COR-L47 (cell line): ENCODE measurements at places on chromosomes 6 and 20.

GRCh38 chr6:30156262-30156599 lies 4.8 kb downstream of the TRIM10 start:
- no peak for DNase-seq

DNA sequence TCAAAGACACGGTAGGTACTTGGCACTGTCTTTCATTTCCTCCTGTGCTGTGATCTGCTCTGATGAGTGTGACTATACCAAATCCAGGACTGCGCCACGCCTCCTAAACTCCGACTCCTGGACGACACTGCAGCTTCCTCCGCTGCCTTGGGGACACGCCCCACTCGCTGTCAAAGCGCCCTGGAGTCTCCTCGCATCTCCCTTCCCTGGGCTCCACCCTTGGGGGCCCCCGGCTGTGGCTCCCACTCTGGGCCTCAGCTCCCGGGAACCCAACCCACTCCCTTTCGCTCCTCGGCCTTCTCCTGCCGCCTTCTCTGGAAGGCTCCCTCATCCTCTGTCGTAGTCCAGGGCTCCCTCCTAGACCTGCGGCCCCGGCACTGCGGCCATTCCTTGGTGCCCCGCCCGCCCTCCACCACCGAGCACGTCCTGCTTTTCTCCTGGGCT lies 61.2 kb downstream of the RSPH3 start:
- DNase-seq = no peak

- DNase-seq = no peak
Observed at GRCh38 chr20:1697592-1697991, 40.0 kb upstream of the SIRPG start.

DNA sequence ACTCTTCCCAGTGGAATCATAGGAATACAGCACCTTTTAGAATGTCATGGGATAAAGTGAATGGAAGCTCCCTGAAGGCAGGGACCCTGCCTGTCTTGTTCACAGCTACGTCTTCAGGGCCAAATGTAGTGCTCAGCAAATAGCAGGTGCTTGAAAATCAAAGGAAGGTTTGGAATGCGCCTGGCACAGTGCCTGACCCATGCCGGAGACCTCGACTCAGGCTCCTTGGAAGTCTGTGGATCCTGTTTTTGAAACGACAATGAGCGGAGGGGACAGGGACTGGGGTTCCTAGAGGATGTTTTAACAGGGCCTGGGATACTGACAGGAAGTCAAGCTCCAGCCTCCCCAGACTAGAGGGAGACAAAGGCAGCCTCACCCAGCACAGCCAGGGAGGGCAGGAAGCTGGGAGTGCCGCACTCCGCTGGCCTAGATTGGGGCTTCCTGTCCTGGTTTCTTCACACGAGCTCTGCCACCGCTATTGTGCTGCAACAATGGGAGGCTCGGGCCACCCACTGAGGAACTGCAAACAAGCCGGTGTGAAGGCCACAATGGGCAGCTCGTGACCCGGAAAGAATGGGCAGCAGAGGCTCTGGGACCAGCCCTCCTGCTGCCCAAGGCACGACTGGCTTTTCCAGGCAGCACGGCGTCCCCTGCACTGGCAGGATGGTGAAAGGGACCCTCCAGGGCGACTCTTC lies 76.7 kb downstream of the PREX1 start:
- DNase-seq = peak; percentile 90

- DNase-seq = no peak
Observed at GRCh38 chr20:53382263-53382844, 211.3 kb downstream of the ZNF217 start.

DNA sequence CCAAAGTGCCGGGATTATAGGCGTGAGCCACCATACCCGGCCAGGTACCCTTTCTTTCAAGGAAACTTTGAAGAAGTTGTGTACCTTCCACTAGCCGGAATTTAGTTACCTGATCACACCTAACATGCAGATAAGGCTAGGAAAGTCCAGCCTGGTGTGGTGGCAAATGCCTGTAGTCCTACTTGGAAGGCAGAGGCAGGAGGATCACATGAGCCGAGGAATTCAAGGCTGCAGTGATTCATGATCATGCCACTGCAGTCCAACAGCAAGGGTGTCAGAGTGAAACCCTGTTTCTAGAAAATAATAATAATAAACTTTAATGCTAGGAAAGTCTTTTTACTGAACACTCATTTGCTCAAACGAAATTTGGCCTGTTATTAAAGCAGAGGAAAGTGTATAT lies 21.0 kb downstream of the NFYA start:
- no peak for DNase-seq

DNA sequence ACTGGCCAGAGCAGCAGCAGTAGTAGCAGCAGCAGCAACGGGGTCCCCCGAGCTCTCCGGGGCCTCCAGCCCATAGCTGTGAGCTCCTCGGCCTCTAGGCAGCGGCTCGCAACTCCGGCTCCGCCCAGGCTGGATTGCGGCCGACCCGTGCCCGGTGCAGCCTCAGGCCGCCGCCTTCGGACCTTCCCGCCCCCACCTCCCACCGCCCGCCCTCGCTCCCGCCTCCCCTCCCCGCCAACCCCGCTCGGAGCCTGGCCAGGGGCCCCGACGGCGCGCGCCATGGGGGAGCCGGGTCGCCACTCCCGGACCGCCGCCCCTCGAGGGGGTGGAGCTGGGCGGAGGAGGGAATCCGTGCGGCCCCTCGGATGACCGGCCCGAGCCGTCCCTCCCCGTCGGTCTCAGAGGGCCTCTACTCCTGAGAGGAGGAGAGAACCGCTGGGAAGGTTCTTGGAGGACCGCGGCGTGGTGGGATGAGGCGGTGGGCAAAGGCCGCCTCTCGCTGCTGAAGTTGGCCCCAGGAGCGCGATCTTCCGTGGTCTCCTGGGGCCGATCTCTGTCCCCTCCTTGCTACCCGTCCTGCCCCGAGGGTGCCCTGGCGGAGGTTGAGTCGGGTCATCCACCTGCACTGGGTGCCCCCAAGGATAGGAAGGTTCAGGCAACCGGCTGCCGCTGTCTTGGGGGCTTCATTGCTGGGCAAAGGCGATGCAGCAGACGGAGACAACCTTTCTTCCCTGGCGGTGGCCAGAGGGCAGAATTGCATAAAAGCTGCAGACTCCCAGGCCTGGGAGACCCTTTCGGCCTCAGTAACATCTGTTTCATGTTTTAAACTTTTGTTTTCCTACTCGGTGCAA lies at the start of gene ADAM33:
Gene ADAM33, minus strand, starts transcription at position 80 of the 851 bp plus-strand sequence. Its CDS starts 6 bp downstream, at position 74.
- DNase-seq = no peak

DNA sequence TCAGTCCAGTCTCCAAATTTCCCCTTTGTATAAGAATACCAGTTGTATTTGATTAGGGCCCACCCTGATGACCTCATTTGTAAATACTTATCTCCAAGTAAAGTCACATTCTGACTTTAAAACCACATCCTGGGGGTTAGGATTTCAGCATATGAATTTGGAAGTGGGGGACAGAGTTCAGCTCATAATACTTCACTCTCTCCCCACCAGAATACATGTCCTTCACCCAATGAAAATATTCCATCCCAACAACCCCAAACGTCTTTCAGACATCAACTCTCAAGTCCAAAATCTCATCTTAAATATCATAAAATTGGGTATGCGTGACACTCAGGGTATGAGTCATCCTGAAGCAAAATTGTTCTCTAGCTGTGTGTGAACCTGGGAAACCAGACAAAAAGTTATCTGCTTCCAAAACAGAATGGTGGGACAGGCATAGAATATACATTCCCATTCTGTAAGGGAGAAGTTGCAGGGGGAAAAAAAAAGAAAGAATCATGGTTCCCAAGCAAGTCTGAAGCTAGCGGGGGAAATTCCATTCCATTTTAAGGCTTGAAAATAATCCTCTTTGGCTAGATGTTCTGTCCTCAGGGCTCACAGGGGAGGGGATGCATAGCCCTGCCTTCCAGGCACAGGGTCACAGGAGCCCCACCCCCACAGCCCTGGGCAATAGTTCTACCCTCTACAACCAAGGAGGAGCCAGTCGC lies 113.9 kb downstream of the ADAT2 start:
- no peak for DNase-seq

- no peak for DNase-seq
Observed at GRCh38 chr20:62760471-62760855, 35.8 kb upstream of the MRGBP start.

DNA sequence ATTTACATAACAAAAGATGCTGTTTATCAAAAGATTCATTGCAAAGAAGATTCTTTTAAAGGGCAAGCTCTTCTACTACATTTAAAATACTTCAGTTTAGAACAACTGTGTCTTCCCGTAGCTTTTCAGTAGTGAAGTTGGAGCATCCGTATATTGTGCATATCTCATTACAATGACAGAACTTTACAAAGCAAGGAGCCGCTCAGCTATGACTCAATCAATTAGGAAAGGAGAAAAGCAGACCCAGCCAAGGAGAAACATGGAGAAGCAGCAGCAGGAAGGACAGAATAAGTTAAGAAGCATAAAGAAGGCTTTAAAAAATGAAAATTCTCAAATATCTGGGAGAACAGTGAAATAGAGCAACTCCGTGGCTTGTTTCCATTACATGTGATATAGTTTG lies 132.6 kb upstream of the SMLR1 start:
- DNase-seq = no peak

DNA sequence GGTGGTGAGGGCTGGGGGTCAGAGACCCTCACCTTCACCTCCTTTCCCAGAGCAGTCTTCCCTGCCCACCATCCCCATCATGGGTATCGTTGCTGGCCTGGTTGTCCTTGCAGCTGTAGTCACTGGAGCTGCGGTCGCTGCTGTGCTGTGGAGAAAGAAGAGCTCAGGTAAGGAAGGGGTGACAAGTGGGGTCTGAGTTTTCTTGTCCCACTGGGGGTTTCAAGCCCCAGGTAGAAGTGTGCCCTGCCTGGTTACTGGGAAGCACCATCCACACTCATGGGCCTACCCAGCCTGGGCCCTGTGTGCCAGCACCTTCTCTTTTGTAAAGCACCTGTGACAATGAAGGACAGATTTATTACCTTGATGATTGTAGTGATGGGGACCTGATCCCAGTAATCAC lies 2.1 kb downstream of the HLA-G start:
- DNase-seq = no peak

DNA sequence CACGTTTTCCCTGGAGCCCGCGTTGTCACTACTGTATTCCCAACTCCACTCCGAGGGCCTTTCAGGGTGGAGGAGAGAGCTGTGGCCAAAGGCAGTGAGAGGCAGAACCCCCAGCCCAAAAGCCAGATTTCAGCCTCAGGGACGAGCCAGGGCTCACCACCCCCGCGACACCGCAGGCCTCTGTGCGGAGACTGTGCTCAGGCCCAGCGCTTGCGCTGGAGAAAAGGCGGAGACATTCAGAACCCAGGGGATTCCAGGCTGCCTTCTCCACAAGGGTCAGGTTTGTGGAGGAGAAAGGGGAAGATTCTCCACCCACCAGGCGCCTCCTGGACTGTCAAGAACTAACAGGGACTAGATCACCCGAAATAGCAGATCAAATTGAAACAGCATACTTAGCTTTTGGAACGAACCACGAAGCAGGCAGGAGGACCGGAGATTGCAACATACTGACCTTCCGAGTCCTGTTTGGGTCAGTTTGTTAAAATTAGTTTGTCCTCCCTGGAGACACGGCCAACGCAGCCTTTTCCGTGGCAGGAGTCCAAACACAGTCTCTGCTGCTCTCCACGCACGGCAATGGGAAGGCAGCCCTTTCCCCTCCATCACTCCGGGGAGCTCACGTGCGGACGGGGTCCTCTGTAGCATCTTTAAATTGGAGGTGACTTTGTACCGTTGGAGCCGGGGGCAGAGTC lies 14.4 kb downstream of the DLL1 start:
- no peak for DNase-seq

DNA sequence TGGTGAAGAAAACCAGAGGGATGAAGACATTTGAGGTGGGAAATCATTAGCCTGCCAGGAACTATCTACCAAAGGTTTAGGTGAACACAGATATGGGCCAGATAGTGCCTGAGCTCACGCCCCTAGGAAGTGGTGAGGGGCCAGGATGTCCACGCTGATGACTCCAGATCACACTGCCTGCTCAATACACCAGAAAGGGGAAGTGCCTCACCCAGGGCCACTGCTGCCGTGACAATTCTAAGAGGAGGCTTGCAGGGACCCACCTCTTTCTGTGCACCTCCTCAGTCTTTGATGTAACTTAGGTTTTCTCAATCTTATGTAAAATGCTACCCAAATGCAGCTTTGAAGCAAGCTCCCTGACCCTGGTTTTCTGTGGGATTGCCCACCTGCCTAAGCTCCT lies 5.4 kb upstream of the RAB44 start:
- no peak for DNase-seq

DNA sequence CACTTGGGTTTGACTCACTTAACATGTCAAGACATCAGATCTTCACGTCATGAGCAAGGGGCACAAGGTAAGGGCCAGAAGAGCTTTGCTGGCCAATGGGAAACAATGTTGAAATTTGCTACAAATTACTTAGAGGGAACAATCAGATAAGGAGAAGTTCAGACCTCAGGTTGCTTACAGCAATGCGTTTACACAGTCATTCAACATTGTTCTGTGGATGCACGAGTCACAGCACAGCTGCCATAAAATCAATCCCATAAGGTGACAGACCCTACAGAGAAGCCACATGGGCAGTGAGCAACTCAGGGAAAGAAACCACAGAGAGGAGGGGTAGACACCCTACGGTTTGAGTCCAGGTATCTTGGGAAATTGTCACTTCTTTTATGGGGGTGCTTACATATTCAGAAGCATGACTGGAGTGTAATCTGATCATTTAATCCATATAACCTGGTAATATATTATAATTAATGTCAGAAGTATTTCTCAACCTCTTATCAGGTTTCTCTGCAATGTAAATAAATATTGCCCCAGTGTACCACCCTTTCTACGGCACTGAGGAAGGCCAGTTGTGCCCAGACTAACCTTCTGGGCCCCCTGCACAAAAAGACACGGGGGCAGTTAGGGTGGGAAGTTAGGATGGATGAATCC lies 2.3 kb upstream of the SLC22A2 start:
- DNase-seq = no peak

GRCh38 chr6:140561701-140562100 lies 1187.3 kb upstream of the CITED2 start:
- DNase-seq = no peak

DNA sequence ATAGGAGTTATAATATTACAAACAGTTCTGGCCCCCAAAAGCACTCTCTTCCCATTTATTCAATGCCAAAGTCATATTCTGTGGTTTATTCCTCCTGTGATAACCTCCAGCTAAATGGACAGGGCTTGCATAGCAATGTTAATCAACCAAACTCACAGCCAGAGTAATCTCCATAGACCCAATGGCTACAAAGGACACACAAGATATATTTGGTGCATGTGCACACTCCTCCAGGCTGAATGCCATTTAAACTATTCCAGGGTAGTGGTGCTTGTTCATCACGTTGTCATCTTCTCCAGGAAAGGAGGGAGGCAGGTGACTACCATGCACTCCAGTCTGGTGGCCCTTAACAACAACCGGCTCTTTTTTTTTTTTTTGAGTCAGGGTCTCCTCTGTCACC lies 56.8 kb downstream of the B3GAT2 start:
- no peak for DNase-seq

DNA sequence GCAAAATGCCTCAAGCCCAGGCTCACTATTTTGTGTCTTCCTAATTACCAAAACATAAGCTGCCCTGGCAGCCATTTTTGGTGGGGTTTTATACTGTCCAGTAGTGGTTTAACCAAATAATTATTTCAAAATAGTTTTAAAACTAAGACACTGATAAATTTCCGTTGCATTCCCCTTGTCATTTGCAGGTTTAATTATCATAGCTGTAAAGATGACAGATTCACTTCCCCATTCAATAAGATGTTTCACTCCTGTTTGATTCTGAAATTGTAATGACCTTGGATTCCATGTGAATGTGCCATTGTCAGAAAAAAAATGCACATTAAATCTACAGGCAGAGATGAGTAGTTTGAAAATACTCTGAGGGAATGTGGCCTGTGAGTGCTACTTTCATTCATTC lies 172.0 kb downstream of the COL9A1 start:
- no peak for DNase-seq

GRCh38 chr20:44615876-44616603 lies 33.7 kb downstream of the PKIG start:
- no peak for DNase-seq

- DNase-seq = no peak
Observed at GRCh38 chr6:45556828-45557227, 179.1 kb upstream of the SUPT3H start.
